Tibial nerve (tissue), 4 donors: ENCODE measurements at places on chromosomes 3 and 15. TPM values are rescaled to one million over a fixed set of nuclear protein-coding genes. Genes with fewer than 3 reads are reported as not detected.

GRCh38 chr3:126983276-126983652 lies 349 bp downstream of the PLXNA1 start:
- no peak for DNase-seq

GRCh38 chr3:56815589-56815988 lies 13.8 kb upstream of the ARHGEF3 start:
- no peak for DNase-seq

DNA sequence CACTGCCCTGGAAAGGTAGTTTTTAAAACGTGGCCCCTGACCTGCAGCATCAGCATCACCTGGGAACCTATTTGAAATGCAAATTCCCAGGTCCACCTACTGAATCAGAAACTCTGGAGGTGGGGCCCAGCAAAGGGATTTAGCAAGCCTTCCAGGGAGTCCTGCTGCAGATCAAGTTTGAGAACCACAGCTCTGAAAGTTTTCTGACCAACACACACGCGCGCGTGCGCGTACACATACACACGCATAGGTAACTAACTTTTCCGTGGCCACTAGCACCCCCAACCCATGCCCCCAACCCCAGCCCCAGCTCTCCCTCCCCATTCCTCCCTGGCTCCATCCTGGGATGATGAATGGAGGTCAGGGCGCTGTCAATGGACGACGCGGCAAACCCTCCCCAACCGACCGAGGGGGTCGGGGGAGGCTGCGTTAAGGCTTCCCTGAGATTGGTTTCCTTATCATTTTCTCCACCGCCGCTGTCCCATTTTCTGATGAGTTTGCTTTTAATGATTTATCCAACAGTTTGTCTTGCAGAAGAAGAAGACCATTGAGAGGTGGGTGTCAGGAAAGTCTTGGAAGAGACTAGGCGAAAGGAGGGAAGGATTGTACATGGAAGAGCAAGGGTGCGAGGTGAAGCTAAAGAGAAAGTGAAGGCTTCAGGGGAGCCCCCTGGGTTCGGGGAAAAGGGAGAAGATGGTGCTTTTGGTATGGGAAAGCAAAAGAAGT lies 590 bp upstream of the BOC start:
- DNase-seq = no peak

The FEZF2 gene
- total RNA-seq = not detected

DNA sequence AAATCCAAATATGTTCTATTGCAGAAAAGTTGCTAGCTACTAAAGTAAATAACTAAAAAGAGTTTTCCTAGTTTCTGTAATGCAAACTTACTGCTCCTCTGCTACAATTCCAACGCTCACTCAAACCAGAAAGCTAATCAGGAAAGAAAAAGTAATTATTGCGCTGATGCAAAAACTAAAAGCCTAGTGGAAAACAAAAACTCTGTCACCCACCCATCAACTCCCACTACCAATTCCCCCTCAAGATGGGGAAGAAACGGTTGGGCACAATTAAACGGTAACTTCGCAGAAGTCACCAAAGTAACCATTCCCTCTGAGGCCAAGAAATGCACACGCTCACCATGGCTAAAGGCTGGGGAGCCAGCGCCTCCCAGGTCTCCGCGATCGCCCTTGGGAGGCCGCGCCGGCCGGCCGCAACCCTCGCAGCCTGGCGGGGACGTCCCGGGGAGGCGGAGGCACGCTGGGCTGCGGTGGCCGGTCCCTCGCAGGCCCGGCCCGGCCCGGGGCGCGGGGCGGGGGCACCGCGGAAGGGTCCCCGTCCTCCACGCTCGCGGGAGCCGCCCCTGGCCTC lies 684 bp downstream of the SLTM start:
- DNase-seq = no peak

- DNase-seq = no peak
These were observed 577.7 kb downstream of the FOXP1 start for GRCh38 chr3:71005702-71006321.

DNA sequence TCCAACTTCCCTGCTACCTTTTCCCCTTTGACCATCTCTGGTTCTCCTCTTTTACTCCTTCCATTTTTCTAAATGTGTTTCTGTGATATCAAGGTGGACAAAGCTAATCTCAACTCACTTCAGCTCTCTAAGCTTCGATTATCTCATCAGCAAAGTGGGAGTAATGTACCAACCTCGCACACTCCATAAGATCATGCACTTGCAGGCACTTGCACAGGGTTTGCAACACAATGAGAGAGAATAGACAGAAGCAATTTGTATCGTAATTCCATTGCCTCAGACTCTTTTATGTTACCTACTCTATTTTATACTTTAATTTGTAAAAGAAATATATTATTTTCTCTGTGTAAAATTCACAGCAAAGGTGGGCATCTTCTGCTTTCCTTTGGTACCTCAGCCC lies 7.0 kb upstream of the POLQ start:
- DNase-seq = no peak

The ASB7 gene
- total RNA-seq = 12.7 TPM

DNA sequence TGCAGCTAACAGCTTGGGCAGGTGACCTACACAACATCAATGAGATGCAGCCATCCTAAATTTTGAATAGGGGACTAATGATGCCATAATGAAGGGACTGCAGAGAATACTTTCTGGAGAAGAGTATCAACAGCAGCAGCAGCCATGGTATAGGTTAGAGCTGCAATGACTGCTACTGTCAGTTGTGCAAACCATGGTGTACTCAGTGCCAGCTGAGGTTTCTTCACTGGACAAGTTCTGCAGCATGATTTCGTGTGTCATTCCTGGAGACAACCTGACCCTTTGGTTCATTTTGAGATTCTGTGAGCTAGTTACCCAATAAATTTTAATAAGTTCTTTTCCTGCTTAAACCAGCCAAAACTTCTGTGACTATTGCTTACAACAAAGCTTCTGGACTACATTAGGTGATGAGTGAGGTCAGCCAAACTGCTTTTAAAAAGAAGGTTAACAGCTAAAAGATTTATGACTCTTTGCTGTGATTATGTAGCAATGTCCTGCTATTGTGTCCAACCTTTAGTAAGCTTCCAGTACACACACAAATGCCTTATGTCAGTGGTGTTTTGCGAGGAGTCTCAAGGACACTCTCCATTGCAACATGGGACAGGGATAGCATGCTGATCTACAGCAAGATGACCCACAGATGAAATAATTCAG lies 4.8 kb upstream of the DAZL start:
- DNase-seq = no peak

- DNase-seq = no peak
These were observed 131.6 kb upstream of the ABHD17C start for GRCh38 chr15:80563372-80563997.

The RETNLB gene
- not detected for total RNA-seq

DNA sequence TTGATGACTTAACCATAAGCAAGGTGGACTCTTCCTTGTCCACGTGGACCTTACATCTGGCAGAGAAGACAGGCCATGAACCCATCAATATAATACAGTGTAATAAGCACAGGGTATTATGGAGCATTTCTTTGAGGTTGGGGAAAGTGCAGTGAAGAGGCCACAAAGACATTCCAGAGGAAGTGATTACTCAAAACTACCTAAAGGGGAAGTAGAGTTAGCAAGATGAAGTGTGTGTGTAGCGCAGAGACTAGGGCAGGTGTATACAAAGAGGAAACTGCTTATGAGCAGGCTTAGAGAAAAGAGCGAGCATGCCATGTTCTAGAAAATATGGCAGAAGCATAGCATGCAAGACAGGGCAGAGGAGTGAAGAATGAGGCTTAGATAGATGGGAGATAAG lies 17.9 kb downstream of the CP start:
- no peak for DNase-seq
